Stimulated activated CD8-positive, alpha-beta memory T cell treated with anti-CD3 and anti-CD28 coated beads, Interleukin-4, amount 100 ng/mL, for 4 hours (primary cell): ENCODE measurements at places on chromosomes 2 and 18.

- no peak for DNase-seq
Observed at GRCh38 chr2:66446941-66447340, 12.0 kb downstream of the MEIS1 start.

GRCh38 chr2:72211777-72212485 lies 64.3 kb upstream of the CYP26B1 start:
- no peak for DNase-seq

DNA sequence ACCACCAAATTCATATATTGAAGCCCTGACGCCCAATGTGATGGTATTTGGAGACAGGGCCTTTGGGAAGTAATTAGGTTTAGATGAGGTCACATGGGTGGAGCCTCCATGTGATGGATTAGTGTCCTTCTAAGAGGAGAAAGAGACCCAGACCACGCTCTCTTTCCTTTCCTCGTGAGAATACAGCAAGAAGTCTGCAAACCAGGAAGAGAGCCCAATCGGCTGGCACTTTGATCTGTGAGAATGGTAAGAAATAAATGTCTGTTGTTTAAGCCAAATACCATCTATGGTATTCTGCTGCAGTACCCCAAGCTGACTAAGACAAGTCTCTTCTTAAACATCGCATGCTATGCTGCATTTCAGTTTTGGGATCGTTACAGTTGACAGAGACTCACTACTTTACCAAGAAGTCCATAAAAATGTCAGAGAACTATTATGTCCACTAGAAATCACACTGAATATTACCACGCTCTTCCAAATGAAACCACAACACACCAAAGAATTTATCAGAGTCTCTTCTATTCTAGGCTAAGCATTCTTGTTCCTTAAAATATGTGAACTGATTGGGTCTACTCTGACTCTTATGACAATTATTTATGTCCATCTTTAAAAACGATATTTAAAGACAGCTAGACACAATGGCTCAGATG lies 48.5 kb downstream of the LPIN2 start:
- no peak for DNase-seq

DNA sequence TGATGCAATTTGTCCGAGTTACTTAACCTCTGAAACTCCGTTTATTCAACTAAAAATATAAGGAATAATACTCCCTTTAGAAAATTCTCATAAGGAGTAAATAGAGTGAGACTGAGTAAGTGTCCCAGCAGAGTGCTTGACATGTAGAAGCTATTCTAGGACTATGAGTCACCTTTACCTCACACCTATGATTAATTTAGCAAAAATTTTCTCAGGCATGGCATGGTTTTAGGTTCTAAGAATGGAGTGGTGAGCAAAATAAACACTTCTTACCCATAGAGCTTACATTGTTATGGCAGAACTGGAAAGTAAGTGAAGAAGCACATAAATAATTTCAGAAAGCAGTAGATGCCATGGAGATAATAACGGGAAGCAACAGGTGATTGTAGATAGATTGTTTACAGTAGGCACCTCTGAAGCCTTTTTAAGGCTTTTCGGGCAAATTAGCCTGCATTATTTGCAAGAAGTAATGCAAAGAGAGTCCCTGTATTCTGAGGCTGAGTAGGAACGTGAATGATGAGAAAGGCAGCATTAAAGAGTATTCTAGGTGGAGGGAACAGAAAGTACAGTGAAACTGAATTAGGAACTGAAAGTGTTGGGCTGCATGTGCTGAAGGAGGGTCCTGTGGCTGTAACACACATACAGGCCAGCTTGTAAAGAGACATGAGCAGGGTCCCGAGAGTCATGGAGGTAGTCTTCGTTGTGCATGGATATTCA lies 209.2 kb downstream of the ZNF407 start:
- no peak for DNase-seq

GRCh38 chr2:47346-47725 lies 1.0 kb upstream of the FAM110C start:
- no peak for DNase-seq

DNA sequence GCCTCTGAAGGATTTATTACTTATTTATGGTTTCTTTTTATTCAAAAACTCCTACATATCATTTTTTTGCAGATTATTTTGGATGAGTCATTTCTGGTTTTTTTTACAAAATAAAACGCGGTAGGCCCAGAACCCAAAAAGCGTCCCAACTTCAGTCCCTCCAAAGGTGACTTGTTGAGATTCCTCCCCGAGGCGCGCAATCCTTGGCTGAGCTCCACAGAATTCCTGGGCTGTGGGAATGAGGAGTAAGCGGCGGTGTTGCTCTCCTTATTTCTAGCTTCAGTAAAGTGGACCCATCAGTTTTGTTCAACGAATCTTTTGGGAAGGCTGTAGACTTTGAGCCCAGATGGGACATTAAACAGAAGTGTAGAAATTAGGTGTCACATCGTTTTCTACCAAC lies 67.0 kb upstream of the RMP24 start:
- DNase-seq = no peak

GRCh38 chr2:230053753-230054478 lies 14.8 kb downstream of the SLC16A14 start:
- DNase-seq = no peak

GRCh38 chr2:33670392-33670937 lies 71.4 kb upstream of the FAM98A start:
- no peak for DNase-seq

GRCh38 chr18:36547544-36547943 lies 250.0 kb downstream of the FHOD3 start:
- no peak for DNase-seq

GRCh38 chr18:35573531-35573930 lies 8.0 kb upstream of the GALNT1 start:
- DNase-seq = no peak

GRCh38 chr2:13662055-13662454 lies 945.3 kb downstream of the TRIB2 start:
- no peak for DNase-seq

DNA sequence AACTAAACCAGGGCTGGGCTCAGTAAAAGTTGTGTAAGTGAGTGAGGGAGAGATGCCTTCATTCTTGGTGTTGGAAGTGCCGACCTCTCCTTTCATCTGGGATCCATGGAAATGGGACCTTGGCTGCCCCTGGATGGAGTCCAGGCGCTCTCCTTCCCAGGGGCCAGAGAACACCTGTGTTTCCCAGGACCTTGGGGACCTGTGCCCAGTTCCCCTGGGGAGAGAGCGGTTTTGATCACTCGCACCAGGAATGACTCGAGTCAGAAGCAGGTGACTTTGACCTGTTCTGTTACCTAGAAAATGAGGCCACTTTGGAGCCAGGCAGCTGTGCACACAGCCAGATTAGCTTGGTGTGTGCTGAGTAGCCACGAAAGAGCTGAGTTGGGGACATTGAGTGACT lies 97.3 kb downstream of the SH3BP4 start:
- no peak for DNase-seq

- DNase-seq = no peak
Observed at GRCh38 chr2:61597300-61598289, 59.4 kb upstream of the XPO1 start.

GRCh38 chr2:236338495-236339184 lies 74.4 kb upstream of the ASB18 start:
- no peak for DNase-seq

- no peak for DNase-seq
Observed at GRCh38 chr18:78820161-78820834, 159.3 kb upstream of the SALL3 start.
